ENCODE measurements at places on chromosomes 3 and 15. TPM values are rescaled to one million over a fixed set of nuclear protein-coding genes. Genes with fewer than 3 reads are reported as not detected.
A peak's percentile ranks its signal among the peaks of the same experiment; 100 is the strongest.

Gene SLC9C1
- total RNA-seq = 12.4 TPM

- no peaks in the 10 kb centered on the region for H3K27me3 ChIP-seq
- H3K4me1 ChIP-seq = no peaks in the 10 kb centered on the region
- H3K27ac ChIP-seq = no peak overlapping the region
- DNase-seq = no peak
- no peaks in the 10 kb centered on the region for H3K36me3 ChIP-seq
- no peak overlapping the region for H3K4me3 ChIP-seq
Observed at GRCh38 chr3:126548556-126549466, 9.9 kb downstream of the C3orf22 start.

Gene WDR6
- total RNA-seq = 140 TPM

- no peaks in the 10 kb centered on the region for H3K27me3 ChIP-seq
- H3K27ac ChIP-seq = no peak overlapping the region
- no peak for DNase-seq
- no peaks in the 10 kb centered on the region for H3K4me1 ChIP-seq
Observed at GRCh38 chr3:55619046-55619808, 132.1 kb upstream of the WNT5A start.

GRCh38 chr3:151879679-151880415 is 6.4 kb downstream of the SUCNR1 start:
- no peak overlapping the region for H3K4me3 ChIP-seq
- no peaks in the 10 kb centered on the region for H3K36me3 ChIP-seq

- no peak overlapping the region for H3K27ac ChIP-seq
- no peaks in the 10 kb centered on the region for H3K27me3 ChIP-seq
- DNase-seq = no peak
- H3K4me3 ChIP-seq = no peak overlapping the region
- H3K36me3 ChIP-seq = peaks cover 61% of the 10 kb centered on the region
- no peaks in the 10 kb centered on the region for H3K4me1 ChIP-seq
Observed at GRCh38 chr3:183797996-183798395, 27.4 kb downstream of the MAP6D1 start.

DNA sequence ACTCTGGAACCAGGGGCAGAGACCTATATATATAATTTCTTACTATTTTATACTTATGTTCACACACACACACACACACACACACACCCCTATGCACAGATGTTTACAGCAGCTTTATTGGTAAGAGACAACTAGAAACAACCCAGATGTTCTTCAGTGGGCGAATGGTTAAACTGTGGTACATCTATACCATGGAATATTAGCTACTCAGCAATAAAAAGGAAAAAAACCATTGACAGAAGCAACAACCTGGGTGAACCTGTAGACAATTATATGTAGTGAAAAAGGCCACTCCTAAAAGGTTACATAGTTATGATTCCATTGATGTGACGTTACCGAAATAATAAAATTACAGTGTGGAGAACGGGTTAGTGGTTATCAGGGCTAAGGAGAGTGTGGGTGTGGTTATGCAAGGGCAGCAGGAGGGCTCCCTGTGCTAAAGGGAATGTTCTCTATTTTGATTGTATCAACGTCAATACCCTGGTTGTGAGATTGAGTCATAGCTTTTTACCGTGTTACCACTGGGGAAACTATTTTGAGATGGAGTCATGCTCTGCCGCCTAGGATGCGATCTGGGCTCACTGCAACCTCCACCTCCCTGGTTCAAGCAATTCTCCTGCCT is 85.5 kb downstream of the FLNB start:
- H3K4me3 ChIP-seq = no peak overlapping the region
- H3K27me3 ChIP-seq = no peaks in the 10 kb centered on the region
- no peaks in the 10 kb centered on the region for H3K36me3 ChIP-seq
- no peak for DNase-seq
- no peak overlapping the region for H3K27ac ChIP-seq

DNA sequence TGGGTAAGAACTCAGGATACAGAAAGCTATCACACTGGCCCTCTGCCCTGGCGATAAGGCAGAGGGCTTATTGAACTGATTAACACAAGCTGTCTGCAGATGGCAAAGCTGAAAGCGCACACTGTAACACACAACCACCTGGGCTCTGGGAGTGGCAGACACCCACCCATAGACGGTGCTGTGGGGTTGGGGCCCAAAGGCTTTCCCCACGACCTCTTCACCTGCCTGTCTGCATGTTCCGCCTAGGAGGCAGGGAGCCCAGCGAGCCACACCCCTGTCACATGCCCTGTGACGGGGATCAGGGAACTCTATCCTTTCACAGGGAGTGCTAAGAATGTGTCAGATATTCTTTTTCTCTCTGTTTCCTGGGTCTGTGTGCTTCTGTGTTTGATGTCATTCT is 12.1 kb upstream of the TFG start:
- DNase-seq = peak; percentile 84
- H3K4me3 ChIP-seq = no peak overlapping the region
- H3K4me1 ChIP-seq = no peaks in the 10 kb centered on the region
- H3K36me3 ChIP-seq = no peaks in the 10 kb centered on the region

GRCh38 chr3:145903472-145904013 is 257.4 kb downstream of the PLOD2 start:
- H3K27me3 ChIP-seq = no peaks in the 10 kb centered on the region
- no peaks in the 10 kb centered on the region for H3K4me1 ChIP-seq
- no peak overlapping the region for H3K4me3 ChIP-seq
- DNase-seq = no peak
- H3K36me3 ChIP-seq = no peaks in the 10 kb centered on the region

- no peak overlapping the region for H3K4me3 ChIP-seq
- no peak overlapping the region for H3K27ac ChIP-seq
- H3K4me1 ChIP-seq = no peaks in the 10 kb centered on the region
- DNase-seq = no peak
- no peaks in the 10 kb centered on the region for H3K27me3 ChIP-seq
Observed at GRCh38 chr15:98503970-98504369, 144.4 kb upstream of the IGF1R start.

GRCh38 chr3:157559401-157559800 is 56.2 kb upstream of the VEPH1 start:
- no peak for DNase-seq
- H3K4me3 ChIP-seq = no peak overlapping the region
- H3K36me3 ChIP-seq = no peaks in the 10 kb centered on the region
- no peaks in the 10 kb centered on the region for H3K27me3 ChIP-seq

Gene GPR62
- total RNA-seq = not detected

Gene SEC22A
- 21.7 TPM for total RNA-seq

GRCh38 chr3:128813097-128813496 is 66.3 kb upstream of the ACAD9 start:
- H3K4me1 ChIP-seq = no peaks in the 10 kb centered on the region
- no peak for DNase-seq
- H3K27me3 ChIP-seq = no peaks in the 10 kb centered on the region
- H3K4me3 ChIP-seq = no peak overlapping the region
- no peak overlapping the region for H3K27ac ChIP-seq

- H3K4me1 ChIP-seq = no peaks in the 10 kb centered on the region
- H3K27me3 ChIP-seq = no peaks in the 10 kb centered on the region
- no peak overlapping the region for H3K4me3 ChIP-seq
Observed at GRCh38 chr15:51448622-51449399, 107.4 kb downstream of the GLDN start.

GRCh38 chr3:72993391-72993790 is 3.2 kb upstream of the PPP4R2 start:
- H3K4me1 ChIP-seq = no peaks in the 10 kb centered on the region
- H3K4me3 ChIP-seq = no peak overlapping the region
- no peak for DNase-seq
- H3K36me3 ChIP-seq = no peaks in the 10 kb centered on the region
- no peak overlapping the region for H3K27ac ChIP-seq
- no peaks in the 10 kb centered on the region for H3K27me3 ChIP-seq

DNA sequence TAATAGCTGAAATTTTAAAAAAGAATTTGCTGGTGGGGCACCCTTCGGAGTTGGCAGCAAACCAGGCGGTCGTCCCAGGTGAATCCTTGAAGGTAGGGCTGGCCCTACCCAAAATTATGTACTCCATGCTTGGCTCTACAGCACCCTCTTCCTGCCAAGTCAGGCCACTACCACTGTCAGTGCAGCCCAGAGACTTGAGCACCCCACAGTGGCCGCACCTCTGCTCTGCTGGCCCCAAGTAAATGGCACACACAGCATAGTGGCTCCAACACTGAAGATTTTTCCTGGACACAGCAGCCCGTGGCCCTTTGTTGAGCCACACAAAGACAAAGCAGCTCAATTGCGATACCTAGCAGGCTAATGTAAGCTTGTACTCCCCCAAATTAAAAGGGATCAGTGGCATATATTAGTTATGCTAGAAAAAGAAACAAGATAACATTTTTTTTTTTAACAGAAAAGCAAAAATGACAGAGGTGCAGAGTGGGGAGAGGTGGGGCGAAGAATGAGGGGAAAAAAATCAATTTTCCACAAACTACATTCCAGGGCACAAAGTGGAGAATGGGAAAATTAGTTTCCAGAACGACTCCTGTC is 250.5 kb downstream of the UACA start:
- no peak overlapping the region for H3K4me3 ChIP-seq
- DNase-seq = no peak
- no peaks in the 10 kb centered on the region for H3K36me3 ChIP-seq
- peaks cover 17% of the 10 kb centered on the region for H3K4me1 ChIP-seq
- H3K27ac ChIP-seq = no peak overlapping the region

Gene NOX5
- 5.0 TPM for total RNA-seq

Measured in Peyer's patch (tissue), 4 donors.